ENCODE measurements at places on chromosomes 5 and 9. TPM values are rescaled to one million over a fixed set of nuclear protein-coding genes. Genes with fewer than 3 reads are reported as not detected.

- H3K27ac ChIP-seq, result no peak overlapping the region
- H3K36me3 ChIP-seq, result no peaks in the 10 kb centered on the region
- no peak overlapping the region for H3K4me3 ChIP-seq
- no peaks in the 10 kb centered on the region for H3K27me3 ChIP-seq
- peaks cover 12% of the 10 kb centered on the region for H3K4me1 ChIP-seq
These were observed 24.1 kb upstream of the RHOBTB3 start for GRCh38 chr5:95707055-95707454.

DNA sequence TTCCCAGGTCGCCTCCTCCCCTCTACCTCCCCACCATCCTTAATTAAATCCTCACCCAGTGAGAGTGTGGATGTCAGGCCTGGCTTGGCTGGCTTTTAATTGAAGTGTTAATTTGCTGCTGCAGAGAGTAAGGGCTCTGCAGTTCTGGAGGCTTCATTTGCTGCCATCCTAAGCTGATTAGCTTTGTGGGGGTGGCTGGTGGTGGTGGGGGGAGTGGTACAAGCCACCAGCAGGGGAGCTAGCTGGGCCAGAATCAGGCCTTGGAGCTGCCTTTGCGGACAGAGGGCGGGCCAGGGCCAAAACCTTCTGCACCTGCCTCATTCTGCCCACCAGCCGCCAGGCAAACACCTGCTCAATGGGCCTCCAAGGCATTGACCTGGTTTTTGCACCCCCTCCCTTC, 26.8 kb upstream of the TIFAB start:
- H3K4me3 ChIP-seq, result no peak overlapping the region
- no peaks in the 10 kb centered on the region for H3K4me1 ChIP-seq
- peaks cover 46% of the 10 kb centered on the region for H3K27me3 ChIP-seq
- H3K27ac ChIP-seq, result no peak overlapping the region
- no peak for DNase-seq

TSSK1B gene
- 0.20 TPM for total RNA-seq

GRCh38 chr5:69492391-69492922, at the start of gene OCLN:
Gene OCLN, plus strand, starts transcription at chr5:69492790. Its CDS starts 11,455 bp downstream, at chr5:69504245.
- H3K36me3 ChIP-seq, result no peaks in the 10 kb centered on the region
- peak within 1 kb of the TSS; percentile 66 for H3K4me3 ChIP-seq
- DNase-seq, result no peak

DNA sequence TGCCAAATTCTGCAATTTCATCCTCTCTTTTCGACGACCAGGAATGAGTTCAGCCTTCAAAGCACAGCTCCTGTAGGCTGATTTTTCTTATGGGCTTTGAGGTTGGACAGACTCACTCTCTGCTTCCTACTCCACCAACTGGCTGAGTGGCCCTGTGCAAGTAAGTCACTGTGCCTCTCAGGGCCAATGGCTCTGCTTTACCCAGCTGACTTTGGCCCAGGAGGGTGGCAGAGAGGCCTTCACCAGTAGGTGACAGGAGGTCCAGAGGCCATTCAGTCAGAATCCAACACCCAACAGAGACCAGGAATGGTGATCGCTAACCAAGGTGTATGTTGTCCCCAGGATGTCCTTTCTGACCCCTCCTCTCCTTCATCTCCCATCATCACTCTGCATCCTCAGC, 49.5 kb upstream of the ALDH1B1 start:
- no peak for DNase-seq
- no peak overlapping the region for H3K4me3 ChIP-seq
- no peak overlapping the region for H3K27ac ChIP-seq
- no peaks in the 10 kb centered on the region for H3K36me3 ChIP-seq
- H3K4me1 ChIP-seq, result peaks cover 13% of the 10 kb centered on the region

All from astrocyte (in vitro differentiated cells and primary cell).